ENCODE measurements at places on chromosomes 3 and 15.

DNA sequence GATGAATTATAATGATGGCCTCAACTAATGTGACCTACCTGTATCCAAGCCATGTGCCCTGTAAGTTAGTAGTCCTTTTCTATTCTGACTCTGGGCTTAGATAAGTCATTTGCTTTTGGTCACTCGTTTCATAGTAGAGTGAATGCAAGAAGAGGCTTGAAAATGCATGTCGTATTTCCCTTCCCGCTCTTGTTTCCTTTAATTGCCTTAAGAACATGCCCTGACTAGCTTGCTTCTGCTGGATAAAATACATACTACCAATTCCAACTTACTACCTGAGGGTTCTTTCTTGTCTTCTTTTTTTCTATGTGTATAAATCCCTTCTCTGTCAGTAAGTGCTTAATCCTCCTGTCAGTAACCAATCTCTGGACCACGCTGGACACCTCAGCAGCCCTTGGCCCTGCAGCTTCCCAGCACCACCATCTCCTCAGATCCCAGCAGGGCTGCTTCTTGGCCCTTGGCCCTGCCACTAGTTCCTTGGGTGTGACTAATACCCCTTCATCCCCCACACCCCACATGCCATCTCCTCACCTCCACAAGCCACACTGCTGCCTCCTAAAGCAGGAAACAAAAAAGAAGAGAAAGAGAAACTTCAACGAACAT lies 771.7 kb downstream of the IGSF11 start:
- DNase-seq = no peak

DNA sequence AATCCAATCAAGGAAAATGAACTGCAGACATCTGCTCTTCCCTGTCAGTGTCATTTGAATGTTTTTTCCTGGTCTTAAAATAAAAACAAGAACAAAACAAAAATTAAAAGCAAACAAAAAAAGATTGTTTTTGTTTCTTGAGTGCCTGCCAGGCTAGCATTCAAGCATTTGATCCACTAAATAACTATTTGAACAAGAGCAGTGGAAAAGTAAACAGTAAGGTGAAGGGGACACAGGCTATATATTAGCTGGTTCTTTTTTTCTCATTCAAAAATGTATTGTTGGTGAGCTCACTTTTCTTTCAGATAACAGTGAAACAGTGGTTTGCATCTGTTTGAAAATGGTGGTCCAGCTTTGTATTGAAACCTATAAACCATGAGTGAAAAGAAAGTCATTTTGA lies 586.9 kb upstream of the SGO1 start:
- DNase-seq = no peak

DNA sequence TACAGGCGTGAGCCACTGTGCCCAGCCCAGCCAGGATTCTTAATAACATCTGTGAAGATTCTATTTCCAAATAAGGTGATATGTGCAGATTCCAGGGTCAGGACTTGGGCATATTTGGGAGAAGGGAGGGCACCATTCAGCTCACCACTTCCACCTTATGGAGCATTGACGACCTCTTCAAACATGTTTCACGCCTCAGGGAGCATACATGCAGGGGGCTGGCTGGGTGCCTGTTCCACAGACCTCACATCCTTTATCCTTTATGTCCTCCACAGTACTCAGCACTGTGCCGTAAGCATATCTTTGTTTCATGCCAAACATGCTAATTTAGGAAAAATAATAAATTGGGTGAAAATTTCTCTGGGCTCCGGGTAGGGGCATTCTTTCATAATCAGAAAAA lies 229.0 kb downstream of the THSD4 start:
- no peak for DNase-seq

DNA sequence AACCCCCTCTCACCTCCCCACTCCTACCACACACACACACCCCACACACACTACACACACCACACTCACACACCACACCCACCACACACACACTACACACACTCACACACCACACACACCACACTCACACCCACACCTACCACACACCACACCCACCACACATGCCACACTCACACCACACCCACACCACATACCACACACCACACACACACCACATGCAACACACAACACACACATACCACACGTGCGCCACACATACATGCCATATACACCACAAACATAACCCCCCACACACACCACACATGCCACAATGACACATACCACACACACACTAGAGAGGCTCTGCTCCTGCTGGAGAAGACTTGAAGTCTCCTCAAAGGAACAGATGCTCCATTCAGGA lies 5.9 kb upstream of the ITPKA start:
- no peak for DNase-seq

GRCh38 chr3:37770336-37770735 lies 91.3 kb upstream of the CTDSPL start:
- DNase-seq = no peak

- no peak for DNase-seq
Observed at GRCh38 chr3:68136411-68136810, 482.0 kb upstream of the SUCLG2 start.

GRCh38 chr3:161371441-161372320 lies at the start of gene SPTSSB:
SPTSSB (minus strand) TSS chr3:161371517; CDS start chr3:161346323, 25,194 bp downstream.
- DNase-seq = no peak

- DNase-seq = no peak
Observed at GRCh38 chr3:45280232-45280631, 54.1 kb upstream of the TMEM158 start.

GRCh38 chr3:36403661-36404060 lies 23.4 kb downstream of the STAC start:
- no peak for DNase-seq

- no peak for DNase-seq
Observed at GRCh38 chr3:107989661-107990060, 101.2 kb downstream of the CD47 start.

- DNase-seq = no peak
Observed at GRCh38 chr3:72727172-72727571, 121.1 kb downstream of the SHQ1 start.

DNA sequence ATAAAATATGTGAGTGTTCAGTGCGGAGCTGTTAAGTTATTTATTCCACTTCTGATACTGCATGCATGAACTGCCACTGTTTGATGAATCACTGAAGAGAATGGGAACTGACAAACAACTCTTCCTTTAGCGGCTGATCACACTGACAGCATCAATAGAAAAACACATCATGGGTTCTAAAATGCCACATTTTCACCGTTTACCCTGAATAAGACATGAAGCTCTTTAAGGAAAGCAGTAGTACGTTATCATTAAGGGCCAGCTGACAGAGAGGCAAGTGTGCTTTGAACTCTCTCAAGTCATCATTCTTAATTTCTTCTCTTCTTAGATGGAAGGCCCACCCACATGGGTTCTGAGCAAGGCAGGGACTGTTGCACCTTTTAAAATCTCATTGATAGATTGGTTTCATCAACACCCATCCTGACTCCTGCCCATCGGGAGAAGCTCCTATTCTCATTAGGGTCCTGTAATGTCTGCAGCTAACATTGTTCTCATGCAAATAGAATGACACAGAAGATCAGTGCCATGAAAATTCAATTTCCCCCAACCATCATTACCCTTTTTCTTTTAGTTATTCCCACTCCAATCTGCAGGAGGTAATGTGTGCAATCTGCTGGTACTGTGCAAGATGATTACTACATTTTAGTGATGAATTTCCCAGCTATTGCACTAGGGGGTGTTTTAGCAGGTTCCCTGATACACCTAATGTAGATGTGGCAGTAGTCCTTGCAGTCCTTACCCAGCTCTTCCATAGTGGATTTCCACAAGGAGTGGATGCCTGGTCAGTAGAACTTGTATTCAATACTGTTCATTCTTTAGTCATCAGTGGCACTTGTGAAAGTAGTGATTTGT lies 119.1 kb downstream of the ROBO2 start:
- DNase-seq = no peak

- no peak for DNase-seq
Observed at GRCh38 chr3:185658504-185658912, 72.4 kb downstream of the SENP2 start.

- no peak for DNase-seq
Observed at GRCh38 chr3:153633407-153633806, 471.4 kb downstream of the RAP2B start.

DNA sequence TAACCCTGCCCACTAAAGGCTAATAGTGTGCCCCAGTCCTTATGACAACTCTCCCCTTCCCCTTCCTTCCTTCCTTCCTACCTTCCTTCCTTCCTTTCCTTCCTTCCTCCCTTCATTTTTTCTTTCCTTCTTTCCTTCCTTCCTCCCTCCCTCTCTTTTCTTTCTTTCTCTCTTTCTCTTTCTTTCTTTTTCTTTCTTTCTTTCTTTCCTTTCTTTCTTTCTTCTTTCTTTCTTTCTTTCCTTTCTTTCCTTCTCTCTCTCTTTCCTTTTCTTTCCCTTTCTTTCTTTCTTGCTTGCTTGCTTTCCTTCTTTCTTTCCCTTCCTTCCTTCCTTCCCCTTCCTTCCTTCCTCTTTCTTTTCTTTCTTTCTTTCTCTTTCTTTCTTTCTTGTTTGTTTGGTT lies 28.2 kb upstream of the SUSD5 start:
- DNase-seq = no peak

GRCh38 chr15:100265641-100266035 lies 76.1 kb downstream of the ADAMTS17 start:
- no peak for DNase-seq

DNA sequence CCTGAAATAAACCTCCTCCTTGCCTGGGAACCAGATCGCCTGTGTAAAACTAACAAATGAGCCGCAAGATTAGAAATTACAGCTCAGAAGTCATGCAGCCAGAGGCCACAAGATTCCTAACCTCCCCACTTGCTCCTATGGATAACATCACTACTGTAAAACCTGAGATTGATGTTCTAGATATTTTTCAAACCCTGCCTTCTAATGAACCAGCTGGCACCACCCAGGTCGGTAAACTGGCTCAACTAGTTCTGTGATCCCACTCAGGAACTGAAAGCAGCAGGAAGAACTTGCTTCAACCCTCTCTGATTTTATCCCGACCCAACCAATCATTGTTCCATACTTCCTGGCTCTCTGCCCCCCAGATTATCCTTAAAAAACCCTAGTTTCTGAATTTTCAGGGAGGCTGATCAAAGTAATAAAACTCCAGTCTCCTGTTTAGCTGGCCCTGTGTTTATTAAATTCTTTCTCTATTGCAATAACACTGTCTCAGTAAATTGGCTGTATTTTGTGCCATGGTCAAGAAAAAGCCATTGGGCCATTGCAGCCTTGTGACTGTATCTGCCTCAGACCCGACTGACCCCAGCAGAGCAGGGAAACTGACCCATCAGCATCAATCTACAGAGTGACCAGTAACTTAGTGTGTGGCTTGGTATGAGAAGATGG lies 98.9 kb downstream of the RPLP1 start:
- no peak for DNase-seq

DNA sequence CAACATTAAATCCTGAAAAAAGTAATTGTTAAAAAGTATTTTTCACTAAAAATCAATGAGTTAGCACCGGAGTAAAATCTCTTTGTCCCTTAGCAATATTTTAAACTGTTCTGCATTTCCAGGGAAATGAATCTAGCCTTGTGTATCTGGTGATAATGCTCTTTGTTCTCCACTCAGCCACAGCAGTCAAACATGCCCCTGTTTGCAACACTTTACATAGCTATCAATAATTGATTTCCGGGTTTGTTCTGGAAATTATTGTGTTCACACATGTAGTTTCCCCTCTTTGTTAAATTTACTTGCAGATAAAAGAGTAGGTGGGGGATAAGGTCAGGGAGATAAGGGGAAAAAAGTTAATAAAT lies 3.6 kb upstream of the A4GNT start:
- no peak for DNase-seq

DNA sequence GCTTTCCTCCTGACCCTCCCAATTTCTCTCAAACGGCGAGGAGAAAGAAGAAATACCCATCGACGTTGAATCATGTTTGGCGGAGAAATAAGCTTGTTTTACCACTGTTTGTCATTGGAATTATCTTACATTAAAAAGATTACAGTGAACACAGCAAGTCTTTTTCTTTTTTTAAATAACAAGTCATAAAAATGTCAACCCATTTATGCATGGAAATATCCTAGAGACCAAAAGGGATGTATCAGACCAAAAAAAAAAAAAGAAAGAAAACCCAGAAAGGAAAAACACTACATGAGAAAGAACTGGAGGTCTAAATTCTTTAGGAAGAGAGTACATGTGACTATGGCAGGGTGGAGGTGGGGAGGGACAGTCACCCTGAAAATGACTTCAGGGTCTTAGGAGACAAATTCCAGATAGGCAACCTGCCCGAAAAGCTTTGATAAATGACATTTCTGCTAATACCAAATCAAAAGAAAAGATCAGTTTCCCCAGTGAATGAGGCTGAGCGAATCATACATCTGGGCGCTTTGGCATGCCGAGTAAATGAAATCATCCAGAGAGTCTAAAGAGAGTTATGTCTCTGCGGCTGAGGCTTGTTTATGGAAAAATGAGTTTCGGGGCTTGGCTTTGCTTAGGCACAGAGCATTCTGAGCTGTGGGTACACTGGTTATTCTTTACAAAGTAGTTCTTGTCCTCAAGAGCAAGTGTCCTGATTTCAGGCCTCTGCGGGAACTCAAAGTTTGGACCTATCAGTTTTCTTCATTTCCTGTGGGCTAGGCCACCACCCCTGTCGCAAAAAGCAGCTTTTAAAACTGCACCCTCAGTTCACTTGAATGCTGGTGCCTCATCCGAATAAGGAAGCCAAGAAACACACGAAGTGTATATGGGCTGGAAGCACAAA lies 110.1 kb upstream of the TGFBR2 start:
- no peak for DNase-seq

DNA sequence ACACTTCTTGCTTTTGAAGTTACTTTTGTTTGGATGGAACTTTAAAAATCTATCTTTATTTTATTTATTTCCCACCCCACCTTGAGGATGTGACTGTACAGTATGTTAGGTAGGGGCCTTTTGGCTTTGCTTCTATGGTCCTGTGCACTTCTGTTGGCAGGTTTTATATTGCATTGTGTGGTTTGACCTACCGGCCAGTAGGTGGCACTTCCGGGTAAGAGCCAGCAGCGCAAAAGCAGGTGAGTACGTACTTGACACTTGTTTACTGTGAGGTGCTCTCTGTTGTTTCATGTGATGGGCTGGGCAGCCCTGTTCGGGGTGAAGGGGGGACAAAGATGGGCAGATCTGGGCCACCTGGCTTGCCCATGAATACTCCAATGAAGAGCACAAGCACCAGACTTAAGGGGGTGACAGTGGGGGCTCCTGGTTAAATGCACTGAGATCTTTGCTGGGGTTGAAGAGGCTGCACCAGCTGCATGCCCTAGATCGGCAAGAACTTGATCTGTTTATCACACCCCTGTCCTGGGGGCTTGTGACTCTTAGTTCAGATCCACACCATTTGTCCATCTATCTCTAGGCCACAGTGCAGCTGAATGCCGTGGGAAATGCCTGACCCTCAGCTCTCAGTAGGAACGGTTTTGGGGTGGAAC lies 131.6 kb downstream of the NLGN1 start:
- no peak for DNase-seq

Measured in GM12878 (cell line).